ENCODE measurements at places on chromosomes 11 and 22. TPM values are rescaled to one million over a fixed set of nuclear protein-coding genes. Genes with fewer than 3 reads are reported as not detected.

DNA sequence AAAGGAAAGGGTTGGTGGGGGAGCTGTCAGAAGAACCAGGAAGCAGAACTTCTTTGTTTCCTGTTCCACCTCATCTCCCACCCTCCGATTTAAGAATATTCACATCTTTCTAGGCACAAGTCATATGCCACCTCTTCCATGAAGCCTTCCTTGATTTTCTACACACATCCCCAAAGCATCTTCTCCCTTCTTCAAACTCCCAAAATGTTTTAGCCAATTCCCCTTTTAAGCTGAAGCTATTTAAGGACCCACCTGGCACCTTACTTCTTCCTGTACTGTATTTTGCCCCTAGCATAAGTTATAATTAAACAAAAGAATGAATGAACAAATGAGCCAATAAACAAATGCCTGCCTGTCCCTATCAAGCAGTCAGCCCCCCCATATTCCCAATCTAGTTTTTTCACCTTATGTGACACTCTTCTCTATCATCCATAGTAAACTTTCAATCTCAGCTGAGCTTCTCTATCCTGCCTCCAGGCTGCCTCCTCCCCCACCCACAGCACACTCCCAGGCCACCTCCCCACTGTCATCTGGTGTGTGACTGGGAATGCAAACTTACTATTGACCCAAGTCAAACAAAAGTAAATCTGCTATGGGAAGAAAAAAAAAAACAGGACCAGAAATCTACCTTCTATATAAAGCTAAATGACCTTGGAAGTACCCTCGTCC lies 3.9 kb downstream of the TNKS1BP1 start:
- peak overlapping the region; percentile 96 for H3K4me3 ChIP-seq
- no peaks in the 10 kb centered on the region for H3K36me3 ChIP-seq
- H3K27ac ChIP-seq, result peak overlapping the region; percentile 98
- no peaks in the 10 kb centered on the region for H3K27me3 ChIP-seq

- no peak overlapping the region for H3K27ac ChIP-seq
- no peak for DNase-seq
- H3K4me3 ChIP-seq, result no peak overlapping the region
- H3K27me3 ChIP-seq, result no peaks in the 10 kb centered on the region
- peaks cover 54% of the 10 kb centered on the region for H3K4me1 ChIP-seq
These were observed 108.5 kb downstream of the MICAL2 start for GRCh38 chr11:12218909-12219308.

The PATE4 gene
- total RNA-seq, result not detected

GRCh38 chr11:27663326-27663725 lies 36.9 kb downstream of the BDNF start:
- no peak overlapping the region for H3K4me3 ChIP-seq
- H3K27ac ChIP-seq, result no peak overlapping the region
- no peaks in the 10 kb centered on the region for H3K27me3 ChIP-seq
- H3K4me1 ChIP-seq, result no peaks in the 10 kb centered on the region
- peaks cover 2% of the 10 kb centered on the region for H3K36me3 ChIP-seq
- DNase-seq, result no peak

DNA sequence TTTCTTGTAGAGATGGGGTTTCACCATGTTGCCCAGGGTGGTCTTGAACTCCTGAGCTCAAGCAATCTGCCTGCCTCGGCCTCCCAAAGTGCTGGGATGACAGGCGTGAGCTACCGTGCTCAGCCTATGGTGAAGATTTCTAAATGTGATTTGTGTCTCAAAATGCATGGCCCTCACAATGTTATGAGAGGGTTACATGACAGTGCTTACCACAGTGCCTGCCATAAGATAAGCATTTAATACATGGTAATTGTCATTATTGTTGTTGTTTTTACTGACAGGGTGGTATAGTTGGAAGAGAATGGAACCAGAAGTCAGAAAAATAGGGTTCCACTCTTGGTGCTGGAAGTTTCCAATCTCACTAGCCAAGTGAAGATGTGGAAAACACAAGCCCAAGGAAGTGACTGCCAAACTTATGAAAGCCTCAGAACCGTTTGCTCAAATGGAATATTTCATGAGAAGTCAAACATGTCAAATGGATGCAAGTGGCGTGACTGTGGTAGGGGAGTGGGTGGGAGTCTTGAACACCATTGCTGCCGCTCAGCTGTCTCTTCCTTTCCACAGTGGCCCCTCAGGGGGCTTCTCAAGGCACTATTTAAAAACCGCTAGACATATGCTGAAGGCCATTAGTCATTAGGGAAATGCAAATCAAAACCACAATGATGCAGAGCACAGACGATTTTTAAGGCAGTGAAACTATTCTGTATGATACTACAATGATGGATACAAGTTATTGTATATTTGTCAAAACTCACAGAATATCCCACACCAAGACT lies 29.1 kb upstream of the LMO2 start:
- no peaks in the 10 kb centered on the region for H3K36me3 ChIP-seq
- no peak overlapping the region for H3K4me3 ChIP-seq
- no peaks in the 10 kb centered on the region for H3K4me1 ChIP-seq
- H3K27me3 ChIP-seq, result no peaks in the 10 kb centered on the region

The MMP13 gene
- 0.98 TPM for total RNA-seq

DNA sequence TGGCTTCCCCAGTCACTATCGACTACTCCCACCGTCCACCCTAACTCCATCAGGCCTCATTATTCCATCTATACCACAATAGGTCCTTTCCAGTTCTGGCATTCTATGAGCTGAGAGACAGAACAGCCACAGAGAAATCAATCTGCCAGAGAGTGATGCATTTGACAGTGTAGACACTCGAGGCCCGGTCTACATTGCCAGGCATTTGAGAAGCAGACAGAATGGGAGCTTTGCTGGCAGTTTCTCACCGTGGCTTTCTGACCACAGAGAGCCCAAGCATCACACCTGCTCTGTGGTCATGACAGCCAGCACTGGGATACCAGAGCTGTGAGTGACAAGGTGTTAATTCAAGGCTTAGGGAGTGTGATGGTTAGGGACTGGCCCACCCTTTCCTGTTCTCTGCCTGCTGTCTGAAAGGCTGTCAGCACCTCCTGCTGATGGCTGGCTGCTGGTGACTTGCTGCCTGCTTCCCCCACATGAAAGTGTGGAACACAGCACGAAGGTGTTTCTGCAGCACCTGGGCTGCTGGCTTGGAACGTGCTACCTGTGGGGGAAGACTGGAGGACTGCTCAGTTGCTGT lies 137.8 kb downstream of the KIRREL3 start:
- H3K4me1 ChIP-seq, result no peaks in the 10 kb centered on the region
- no peak overlapping the region for H3K4me3 ChIP-seq
- no peak for DNase-seq
- H3K36me3 ChIP-seq, result no peaks in the 10 kb centered on the region

The SAA4 gene
- total RNA-seq, result 1.7 TPM

DNA sequence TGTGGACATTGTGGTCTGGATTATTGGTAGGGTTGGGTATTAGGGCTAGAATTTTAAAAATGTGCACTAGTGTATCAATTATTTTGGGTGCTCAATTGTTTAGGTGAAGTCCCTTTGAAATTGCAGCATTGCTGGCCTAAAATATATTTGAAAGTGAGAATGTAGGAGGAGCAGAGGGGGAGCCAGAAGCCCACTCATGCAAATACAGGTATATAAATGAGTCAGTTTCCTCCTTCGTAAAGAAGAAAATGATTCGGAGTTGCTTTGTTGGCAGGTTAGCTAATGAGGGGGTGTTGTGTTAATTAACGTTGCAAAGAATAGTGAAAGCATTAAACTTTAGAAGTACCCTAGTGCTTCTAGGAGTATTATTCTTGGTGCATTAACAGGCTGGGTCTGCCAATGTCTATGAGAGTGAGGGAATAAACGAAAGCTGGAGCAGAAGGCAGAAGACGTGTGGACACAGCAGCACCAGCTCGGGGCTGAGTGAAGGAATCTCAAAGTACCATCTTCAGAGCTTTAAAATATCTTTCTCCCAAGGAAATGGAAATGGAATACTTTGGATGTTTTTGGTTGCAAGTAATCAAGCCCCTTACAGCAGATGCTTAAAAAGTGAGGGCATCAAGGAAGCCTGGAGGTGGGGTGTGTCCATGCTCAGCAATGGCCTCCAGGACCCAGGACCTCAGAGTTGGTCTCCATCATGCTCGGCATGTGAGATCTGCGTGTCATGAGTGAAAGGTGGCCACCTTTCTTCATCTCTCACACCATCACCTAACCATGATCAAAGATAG lies 522.9 kb downstream of the NTM start:
- H3K4me1 ChIP-seq, result no peaks in the 10 kb centered on the region
- no peak for DNase-seq
- H3K27ac ChIP-seq, result no peak overlapping the region
- H3K27me3 ChIP-seq, result no peaks in the 10 kb centered on the region
- no peaks in the 10 kb centered on the region for H3K36me3 ChIP-seq

The MIOX gene
- not detected for total RNA-seq

The PRR5 gene
- total RNA-seq, result 36.8 TPM

The GSTT2B gene
- total RNA-seq, result not detected

GRCh38 chr11:20529757-20530156 lies 69.7 kb upstream of the SLC6A5 start:
- no peaks in the 10 kb centered on the region for H3K36me3 ChIP-seq
- no peak overlapping the region for H3K27ac ChIP-seq
- no peaks in the 10 kb centered on the region for H3K27me3 ChIP-seq
- H3K4me3 ChIP-seq, result no peak overlapping the region

- no peak for DNase-seq
- peaks cover 79% of the 10 kb centered on the region for H3K4me1 ChIP-seq
These were observed 2.8 kb downstream of the PDGFB start for GRCh38 chr22:39241794-39242594.

- DNase-seq, result no peak
- no peaks in the 10 kb centered on the region for H3K27me3 ChIP-seq
- H3K4me3 ChIP-seq, result no peak overlapping the region
- no peaks in the 10 kb centered on the region for H3K4me1 ChIP-seq
- H3K36me3 ChIP-seq, result no peaks in the 10 kb centered on the region
These were observed 426.7 kb downstream of the MIAT start for GRCh38 chr22:27084130-27084529.

The LAYN gene
- 22.3 TPM for total RNA-seq

DNA sequence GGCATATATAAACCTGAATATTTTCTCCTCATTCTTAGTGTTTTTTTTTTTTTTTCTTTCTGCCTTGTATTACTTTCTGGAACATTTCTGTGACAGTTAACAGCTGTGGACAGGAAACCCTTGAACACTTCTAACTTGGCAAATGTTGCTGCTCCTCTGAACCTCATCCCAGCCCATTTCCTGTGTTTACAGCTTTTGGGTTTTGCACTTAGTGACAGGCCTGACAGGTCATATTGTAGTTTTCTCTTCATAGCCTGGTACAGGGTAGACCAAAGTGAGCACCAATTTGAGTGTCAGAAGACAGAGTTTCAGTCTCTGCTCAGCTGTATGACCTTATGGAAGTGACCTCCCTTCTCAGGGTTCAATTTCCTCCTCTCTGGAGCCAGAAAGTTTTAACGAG lies 91.6 kb downstream of the STIM1 start:
- no peak for DNase-seq

DNA sequence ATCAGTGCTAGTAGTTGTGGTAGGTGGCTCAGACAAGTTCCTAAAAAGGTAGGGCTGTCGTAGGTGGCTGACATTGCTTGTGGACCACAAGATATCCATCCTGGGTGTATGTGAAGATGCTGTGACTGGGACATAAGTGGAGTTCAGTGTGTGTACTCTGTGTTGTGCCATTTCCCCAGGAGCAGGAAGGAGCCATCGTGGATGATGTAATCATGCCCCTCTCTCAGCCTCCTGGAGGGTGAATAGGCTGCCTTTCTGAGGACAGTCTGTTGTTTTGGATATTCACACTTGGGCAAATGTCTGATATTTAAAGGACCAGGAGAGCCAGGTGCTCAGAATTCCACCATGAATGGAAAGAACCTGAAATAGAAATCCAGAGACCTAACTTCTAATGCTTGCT lies 2.7 kb downstream of the HEPHL1 start:
- no peak overlapping the region for H3K27ac ChIP-seq
- DNase-seq, result no peak
- H3K4me3 ChIP-seq, result no peak overlapping the region

DNA sequence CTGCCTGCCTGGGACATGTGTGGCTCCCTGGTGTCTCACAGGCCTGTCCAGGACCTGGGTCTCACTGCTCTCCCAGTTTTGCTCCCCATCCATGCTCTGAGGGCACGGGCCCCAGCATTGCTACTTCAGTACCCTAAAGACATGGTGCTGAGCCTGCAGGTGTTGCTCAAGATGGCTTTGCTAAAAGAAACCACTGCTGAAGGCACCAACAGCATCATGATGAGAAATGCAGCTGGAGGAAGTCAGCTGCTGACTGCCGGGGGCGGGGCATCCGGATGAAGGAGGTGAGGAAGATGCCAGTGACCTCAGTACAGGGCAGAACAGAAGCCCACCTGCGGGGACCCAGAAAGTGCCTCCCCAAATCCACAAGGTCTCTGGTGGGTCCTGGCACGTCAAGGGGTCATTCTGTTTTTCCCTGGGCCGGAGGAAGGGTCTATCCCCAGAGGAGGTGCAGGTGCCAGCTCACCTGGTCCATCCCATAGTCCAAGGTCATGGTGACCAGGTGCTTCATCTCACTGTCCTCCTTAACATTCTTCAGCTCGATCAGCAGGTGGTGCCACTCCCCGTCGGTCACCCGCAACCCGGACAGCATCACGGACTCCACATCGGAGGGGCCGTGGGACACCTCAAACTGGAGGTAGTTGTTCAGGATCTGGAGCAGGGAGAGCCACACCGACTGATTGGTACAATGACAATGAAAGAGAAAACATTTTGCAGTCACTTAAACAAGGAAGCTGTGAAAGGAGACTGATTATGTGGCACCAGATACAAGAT lies 63.9 kb downstream of the TRMU start:
- no peak overlapping the region for H3K4me3 ChIP-seq
- DNase-seq, result no peak
- H3K36me3 ChIP-seq, result peaks cover 7% of the 10 kb centered on the region

- H3K4me1 ChIP-seq, result no peaks in the 10 kb centered on the region
- H3K27ac ChIP-seq, result no peak overlapping the region
- DNase-seq, result no peak
- no peaks in the 10 kb centered on the region for H3K27me3 ChIP-seq
- no peaks in the 10 kb centered on the region for H3K36me3 ChIP-seq
These were observed 15.2 kb upstream of the TH start for GRCh38 chr11:2186669-2187279.

GRCh38 chr11:60887556-60887955 lies 18.8 kb downstream of the PRPF19 start:
- H3K27ac ChIP-seq, result no peak overlapping the region
- no peak overlapping the region for H3K4me3 ChIP-seq
- no peaks in the 10 kb centered on the region for H3K27me3 ChIP-seq

DNA sequence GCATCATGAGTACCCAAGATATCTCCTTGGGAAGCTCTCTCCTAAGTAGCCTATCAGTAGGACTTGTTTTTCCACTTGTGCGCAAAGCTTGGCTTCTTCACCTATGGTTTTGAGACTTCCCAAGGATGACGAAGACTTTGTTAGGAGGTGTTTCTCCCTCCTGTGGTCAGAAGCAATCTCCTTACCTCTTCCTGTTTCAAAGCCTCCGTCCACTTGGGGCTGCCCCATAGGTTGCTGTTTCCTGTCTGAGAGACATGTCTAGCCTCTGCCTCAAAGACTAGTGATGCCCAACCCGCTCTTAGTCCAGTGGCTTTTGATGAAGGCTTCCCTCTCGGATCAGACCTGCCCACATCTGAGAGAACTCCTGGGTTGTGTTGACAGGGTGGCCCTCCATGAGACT lies 92.9 kb downstream of the TRAF6 start:
- peaks cover 22% of the 10 kb centered on the region for H3K4me1 ChIP-seq
- H3K27ac ChIP-seq, result no peak overlapping the region
- no peak for DNase-seq
- no peaks in the 10 kb centered on the region for H3K27me3 ChIP-seq

The MS4A6E gene
- 3.4 TPM for total RNA-seq

GRCh38 chr11:114052160-114052559 lies 7.4 kb upstream of the ZBTB16 start:
- peak overlapping the region; percentile 20 for H3K27ac ChIP-seq
- H3K4me1 ChIP-seq, result no peaks in the 10 kb centered on the region
- no peak for DNase-seq
- no peaks in the 10 kb centered on the region for H3K27me3 ChIP-seq
- H3K4me3 ChIP-seq, result no peak overlapping the region
